ENCODE measurements at places on chromosomes 7 and 10. TPM values are rescaled to one million over a fixed set of nuclear protein-coding genes. Genes with fewer than 3 reads are reported as not detected.

DNA sequence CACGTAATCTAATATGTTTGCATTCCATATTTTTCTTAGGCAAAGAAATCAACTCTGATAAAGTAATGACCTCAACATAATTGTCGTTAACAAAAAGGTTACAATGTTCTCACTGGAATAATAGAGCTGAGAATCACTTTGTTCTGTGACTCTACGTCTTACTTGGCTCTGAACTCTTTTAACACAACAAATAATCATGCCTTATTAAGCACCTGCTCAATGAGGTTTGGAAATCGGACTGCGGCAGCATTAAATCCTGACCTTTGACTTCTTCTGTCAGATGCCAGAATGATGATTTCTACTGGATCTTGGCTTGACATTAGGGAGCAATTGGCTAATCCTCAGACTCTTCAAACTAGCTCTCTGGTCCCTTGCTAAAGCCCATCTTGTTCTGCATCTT is 233.6 kb downstream of the SEMA3D start:
- ATAC-seq = no peak

- ATAC-seq = no peak
Observed at GRCh38 chr10:33876584-33877400, 542.3 kb upstream of the NRP1 start.

- ATAC-seq = no peak
Observed at GRCh38 chr10:20257422-20257821, 441.2 kb downstream of the PLXDC2 start.

GRCh38 chr10:25441270-25441669 is 266.5 kb downstream of the GPR158 start:
- ATAC-seq = no peak

DNA sequence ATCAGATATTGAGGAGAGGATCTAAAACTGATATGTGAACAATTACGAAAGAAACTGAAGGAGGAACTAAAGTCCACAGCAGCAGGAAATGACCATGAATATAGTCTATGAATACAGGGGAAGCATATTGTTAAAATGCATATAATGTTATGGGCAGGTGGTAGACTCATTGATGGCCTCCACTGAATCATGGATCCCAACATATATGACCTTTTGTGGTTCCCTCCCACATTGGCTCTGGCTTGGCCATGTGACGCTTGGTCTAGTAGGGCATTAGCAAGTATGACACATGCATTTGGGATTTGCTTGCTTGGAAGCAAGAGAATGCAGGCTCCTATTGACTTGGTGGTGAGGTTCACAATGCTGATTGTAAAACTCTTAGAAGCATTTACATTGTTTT is 55.2 kb upstream of the RAB18 start:
- peak; percentile 35 for ATAC-seq

DNA sequence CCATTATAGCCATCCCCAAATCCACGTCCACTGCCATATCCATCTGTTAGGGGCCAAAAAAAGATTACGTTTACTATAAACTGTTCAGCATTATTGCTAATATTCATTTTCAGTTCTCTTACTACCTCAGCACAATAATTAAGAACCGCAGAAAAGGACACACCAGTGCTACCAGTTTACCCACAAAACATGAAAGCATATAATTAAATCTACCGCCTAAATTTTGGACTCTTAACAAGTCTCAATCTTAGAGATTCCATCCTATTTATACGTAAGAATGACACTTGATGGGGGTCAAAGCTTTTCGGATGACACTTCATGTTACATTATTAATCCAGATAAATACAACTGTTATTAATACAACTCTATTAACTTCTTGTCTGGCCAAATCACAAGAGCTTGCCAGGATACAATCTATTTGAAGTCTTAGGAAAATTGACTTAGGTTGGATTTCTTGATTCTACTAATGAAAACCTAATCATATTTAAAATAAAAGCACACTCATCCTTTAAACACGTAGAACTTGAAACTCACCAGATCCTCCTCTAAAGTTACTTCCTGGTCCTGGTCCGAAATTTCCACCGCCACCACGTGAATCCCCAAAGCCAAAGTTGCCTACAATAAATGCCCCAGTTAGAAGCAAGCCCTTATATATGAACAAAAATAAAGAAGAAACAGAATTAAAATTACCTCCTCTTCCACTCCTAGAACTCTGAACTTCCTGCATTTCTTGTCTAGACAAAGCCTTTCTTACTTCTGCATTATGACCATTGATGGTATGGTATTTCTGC is 4.5 kb downstream of the HNRNPA2B1 start:
- ATAC-seq = no peak

DNA sequence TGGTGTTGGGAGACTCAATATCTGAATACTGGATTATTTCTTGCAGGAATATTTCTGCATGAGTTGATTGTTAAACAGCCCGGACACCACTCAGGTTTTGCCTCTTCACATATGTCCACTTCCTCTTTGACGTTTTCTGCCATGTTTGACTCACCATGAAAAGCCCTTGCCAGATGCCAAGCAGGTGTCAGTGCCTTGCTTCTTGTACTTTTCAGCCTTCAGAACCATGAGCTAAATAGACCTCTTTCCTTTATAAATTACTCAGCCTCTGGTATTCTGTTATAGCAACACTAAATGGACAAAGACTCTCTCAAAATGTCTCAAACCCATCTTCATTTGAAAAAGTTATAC is 24.7 kb upstream of the MACC1 start:
- no peak for ATAC-seq

GRCh38 chr7:16918288-16918895 is 36.6 kb upstream of the AGR3 start:
- no peak for ATAC-seq

GRCh38 chr10:15849316-15849715 is 11.0 kb downstream of the MINDY3 start:
- ATAC-seq = no peak

DNA sequence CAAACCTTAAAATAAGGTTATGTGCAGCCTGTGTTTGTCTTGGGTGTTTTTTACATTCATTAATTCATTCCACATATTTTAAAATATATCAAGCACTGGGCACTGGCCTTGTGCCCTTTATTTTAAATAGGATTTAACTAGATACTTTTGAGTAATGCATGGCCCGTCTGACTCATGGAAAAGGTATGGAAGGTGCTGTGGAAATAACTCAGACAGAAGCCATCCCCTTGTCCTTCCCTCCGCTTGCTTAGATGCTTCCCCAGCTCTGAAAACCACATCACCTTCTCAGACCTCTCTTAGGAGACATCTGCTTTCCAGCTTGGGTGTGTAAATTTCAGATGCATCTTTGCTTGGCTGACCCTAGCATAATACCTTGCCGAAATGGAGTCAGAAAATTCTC is 30.5 kb downstream of the SLC18A2 start:
- ATAC-seq = no peak

GRCh38 chr10:122499012-122499411 is 37.7 kb downstream of the HTRA1 start:
- ATAC-seq = no peak

DNA sequence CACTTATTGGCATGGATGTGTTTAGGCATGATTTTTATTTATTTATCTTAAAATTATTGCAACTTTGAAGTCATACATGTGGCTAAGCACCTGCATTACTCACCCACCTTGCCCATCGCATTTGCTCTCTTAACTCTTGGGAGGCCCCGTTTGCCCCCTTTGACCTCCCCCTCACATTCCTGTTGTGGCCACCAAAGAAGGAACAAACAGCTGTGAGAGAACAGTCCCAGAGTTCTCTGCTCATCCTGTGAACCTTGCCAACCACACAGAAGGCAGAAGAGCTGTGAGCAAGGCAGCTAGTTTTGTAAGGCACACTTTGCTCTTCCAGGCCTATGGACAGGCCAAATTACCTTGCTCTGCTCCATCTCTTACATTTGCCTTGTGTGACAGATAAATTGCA is 23.6 kb upstream of the FGL2 start:
- ATAC-seq = no peak

DNA sequence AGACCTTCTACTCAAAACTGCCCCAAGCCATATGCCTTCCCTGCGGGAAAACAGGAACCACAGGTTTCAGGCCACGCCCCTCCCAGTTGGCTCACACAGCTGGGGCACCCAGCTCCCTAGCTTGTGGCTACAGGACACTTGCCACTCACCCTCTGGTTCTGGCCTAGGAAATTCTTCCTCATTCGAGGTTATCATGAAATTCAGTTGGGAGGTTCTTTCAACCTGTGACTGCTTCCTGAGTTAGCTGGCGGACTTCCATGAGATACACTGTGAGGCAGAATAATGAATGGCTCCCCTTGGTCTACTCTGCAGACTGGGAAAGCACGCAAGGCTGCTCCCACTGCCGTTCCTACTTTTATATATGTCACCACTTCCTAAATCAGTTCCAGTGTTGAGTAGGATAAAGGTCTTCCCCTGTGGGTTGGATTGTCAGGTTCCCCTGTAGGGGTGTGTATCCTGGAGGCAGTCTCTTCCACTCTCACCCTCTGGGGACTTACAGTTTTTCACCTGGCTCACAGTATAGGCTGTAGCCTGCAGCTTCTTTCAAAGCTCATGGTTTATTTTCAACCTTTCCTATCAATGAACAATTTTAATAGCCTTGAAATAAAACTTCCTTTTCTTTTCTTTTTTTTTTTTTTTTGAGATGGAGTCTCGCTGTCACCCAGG is 37.0 kb downstream of the GPR22 start:
- peak; percentile 44 for ATAC-seq

- ATAC-seq = peak; percentile 53
Observed at GRCh38 chr10:122374859-122375678, 561 bp downstream of the PLEKHA1 start.

RBP3 gene
- not detected for total RNA-seq

CYP3A5 gene
- total RNA-seq = 2.4 TPM

SMKR1 gene
- total RNA-seq = 3.5 TPM

GPC2 gene
- 103 TPM for total RNA-seq

PNLIPRP2 gene
- total RNA-seq = not detected
